ENCODE measurements at places on chromosomes 1 and 21.
A peak's percentile ranks its signal among the peaks of the same experiment; 100 is the strongest.

- DNase-seq: no peak
These were observed 66.3 kb downstream of the SLC27A3 start for GRCh38 chr1:153841463-153841994.

- peak; percentile 60 for DNase-seq
These were observed 22.7 kb downstream of the UTP25 start for GRCh38 chr1:209850342-209850979.

- DNase-seq: no peak
These were observed 642 bp downstream of the HCRTR1 start for GRCh38 chr1:31617916-31618746.

DNA sequence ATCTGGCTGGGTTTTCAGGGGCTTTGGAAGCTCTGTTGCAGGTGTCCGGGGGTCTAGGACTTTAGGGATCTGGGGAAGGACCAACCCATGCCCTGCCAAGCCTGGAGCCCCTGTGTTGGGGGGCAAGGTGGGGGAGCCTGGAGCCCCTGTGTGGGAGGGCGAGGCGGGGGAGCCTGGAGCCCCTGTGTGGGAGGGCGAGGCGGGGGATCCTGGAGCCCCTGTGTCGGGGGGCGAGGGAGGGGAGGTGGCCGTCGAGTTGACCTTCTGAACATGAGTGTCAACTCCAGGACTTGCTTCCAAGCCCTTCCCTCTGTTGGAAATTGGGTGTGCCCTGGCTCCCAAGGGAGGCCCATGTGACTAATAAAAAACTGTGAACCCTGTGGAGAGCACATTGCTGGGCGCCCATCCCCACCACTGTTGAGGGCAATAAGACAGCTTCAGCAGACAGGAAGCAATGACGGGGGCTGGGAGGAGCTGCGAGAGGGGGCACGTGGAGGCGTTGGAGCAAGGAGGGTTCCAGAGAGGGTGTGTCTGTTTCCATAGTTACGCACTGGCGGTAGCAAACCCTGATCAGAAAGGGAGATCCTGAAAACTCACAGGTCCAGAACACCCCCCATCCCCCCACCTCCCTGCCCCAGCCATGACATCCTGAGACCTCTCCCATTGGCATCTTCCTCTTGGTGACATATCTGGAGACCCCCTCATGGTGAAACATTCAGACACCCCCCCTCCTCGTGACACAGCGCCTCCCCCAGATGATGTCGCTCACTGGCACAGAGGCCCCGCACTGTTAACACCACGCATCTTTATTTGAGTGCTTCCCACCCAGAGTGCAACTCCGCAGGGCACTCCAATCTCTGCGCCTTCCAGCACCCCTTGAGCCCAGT lies 8.4 kb downstream of the MYBPH start:
- DNase-seq: no peak

DNA sequence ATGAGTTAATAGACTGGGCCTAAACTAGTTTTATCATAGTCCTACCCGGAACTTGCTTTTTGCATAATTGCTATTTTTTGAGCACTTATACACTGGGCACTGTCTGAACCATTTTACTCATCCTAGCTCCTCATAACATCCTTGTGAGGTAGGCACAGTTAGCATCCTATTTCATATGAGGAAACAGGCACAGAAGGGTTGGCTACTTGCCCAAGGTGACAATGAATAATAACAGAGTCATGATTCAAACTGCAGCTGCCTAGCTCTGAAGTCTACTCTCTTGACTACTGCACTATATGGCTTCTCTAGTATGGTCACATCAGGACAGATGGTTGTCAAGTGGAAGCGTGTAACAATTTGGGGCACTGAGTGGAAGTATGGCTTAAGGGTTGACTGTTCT lies 18.2 kb upstream of the RC3H1 start:
- DNase-seq: peak; percentile 20

GRCh38 chr1:224539971-224540370 lies 76.1 kb upstream of the CNIH3 start:
- no peak for DNase-seq

- DNase-seq: no peak
These were observed 372.1 kb upstream of the VAMP3 start for GRCh38 chr1:7398982-7399381.

- no peak for DNase-seq
These were observed 70.6 kb upstream of the NFIA start for GRCh38 chr1:61011561-61012263.

GRCh38 chr1:202365092-202365815 lies 16.8 kb downstream of the PPP1R12B start:
- DNase-seq: no peak

DNA sequence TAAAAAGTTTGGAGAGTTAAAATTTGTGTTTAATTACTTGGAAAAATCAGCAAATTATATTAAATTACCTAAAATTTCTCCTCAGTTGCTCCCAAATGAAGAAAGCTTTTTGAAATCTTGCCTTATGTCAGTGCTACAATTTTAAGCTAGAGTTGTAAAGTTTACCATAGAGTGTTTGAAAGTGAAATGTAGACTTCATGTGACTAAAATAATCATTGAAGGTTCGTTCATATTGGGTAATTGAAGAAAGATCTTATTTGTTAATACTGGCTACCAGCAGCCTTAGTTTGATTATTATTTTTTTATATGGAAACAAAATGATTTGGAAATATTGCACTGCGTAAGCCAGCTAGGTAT lies 4.4 kb downstream of the DYRK1A start:
- no peak for DNase-seq

- DNase-seq: no peak
These were observed 251.8 kb upstream of the IRF2BP2 start for GRCh38 chr1:234861761-234862160.

GRCh38 chr1:22288593-22289241 lies 145.8 kb upstream of the WNT4 start:
- no peak for DNase-seq

- DNase-seq: no peak
These were observed 82.7 kb upstream of the KCTD3 start for GRCh38 chr1:215484171-215484939.

GRCh38 chr1:151282883-151283725 lies 1.0 kb downstream of the ZNF687 start:
- no peak for DNase-seq

GRCh38 chr1:3460672-3461131 lies 6.2 kb downstream of the ARHGEF16 start:
- DNase-seq: no peak

GRCh38 chr1:14517841-14518180 lies 80.7 kb upstream of the KAZN start:
- no peak for DNase-seq

DNA sequence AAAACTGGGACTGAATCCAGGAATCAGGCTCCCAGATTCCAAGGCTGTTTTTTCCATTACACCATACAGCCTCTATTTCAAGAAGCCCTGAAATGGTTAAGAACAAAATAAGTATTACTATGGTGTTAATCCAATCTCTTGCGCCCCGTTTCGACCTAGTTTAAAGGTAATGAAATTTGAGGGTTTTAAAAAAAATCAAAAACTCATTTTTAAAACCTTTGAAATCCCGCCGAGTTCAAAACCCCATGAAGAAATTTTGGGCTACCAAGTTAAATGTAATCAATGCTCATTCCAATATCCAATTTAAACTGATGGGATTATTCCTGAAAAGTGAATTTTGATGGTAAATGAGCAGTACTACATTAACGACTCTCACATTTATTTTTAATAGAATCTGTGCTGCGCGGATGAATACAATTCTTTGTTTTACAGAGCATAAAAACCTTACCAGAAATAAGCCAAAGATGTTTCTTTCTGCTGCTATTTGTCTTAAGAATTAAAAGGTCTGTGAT lies 767 bp upstream of the EGLN1 start:
- no peak for DNase-seq

DNA sequence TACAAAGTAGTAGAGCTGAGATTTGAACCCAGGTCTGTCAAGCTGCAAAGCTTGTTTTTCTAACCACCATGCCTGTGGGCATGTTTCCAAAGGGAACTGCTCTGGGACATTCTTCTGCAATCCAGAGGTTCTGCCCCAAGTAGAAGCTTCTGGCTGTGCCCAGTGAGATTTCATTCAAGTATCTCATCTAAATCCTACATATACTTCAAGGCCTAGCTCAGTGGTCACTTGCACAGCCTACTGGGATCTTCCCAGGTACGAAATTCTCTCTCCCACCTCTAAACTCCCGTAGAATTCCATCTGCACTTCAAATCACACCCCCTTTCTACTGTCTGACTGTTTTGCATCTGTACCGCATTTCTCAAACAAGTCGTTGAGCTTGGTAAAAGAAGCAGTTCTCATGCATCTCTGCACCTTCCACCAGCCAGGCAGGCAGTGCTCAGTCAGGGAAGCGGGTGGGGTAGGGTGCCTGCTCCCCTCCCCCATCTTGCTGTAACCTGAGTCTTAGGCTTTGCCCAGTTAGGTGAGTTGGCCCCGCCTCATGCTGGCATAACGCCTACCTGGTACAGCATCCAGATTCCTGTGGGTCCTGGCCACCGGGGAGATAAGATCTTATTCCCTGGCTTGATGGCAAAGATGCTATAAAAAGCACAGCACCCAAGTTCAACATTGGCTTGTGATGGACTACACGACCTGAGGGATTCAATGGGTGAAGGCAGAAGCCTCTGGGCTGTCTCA lies 13.5 kb downstream of the SLC9A1 start:
- DNase-seq: no peak

GRCh38 chr1:55445416-55445815 lies 230.3 kb upstream of the USP24 start:
- DNase-seq: no peak

GRCh38 chr1:84155517-84155916 lies 11.4 kb downstream of the PRKACB start:
- DNase-seq: no peak

DNA sequence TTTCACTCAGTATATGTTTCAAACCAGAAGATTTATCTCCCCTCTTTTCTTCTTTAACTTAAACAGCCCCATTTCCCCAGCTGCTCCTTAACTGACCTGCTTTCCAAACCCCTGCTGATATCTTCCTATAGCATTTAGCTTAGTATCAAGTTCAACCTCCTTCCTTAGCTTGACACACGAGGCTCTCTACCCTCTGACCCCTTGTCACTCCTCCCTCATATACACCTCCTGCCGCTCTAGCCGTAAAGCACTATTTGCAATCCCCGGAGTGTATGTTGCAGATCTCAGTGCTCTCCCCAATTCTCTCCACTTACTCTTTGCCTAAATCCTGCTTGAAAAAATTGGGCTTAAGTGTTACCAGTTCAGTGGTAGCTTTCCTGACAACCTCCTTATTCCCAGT lies 13.7 kb upstream of the AKR1A1 start:
- no peak for DNase-seq

DNA sequence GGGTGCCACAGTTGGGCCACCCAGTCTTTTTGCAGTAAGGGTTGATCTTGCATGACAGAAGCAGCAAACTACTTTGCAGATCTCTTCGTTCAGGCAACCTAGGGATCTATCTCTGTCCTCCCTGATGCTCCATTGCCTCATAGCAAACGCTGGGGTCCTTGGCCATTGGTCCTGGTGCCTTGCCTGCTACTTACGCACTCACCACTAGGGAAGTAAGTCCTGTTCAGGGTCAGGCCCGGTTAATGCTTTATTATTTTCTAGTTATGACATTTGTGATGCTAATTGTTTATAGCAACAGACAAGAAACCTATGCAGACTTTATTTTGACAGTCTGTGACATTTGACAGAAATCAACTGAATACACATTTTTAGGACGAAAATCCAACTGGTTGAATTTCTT lies 326.5 kb upstream of the FMN2 start:
- no peak for DNase-seq

GRCh38 chr1:3678361-3679097 lies 26.2 kb downstream of the TP73 start:
- DNase-seq: no peak

GRCh38 chr1:54507033-54507870 lies 40.8 kb upstream of the ACOT11 start:
- DNase-seq: no peak

- DNase-seq: no peak
These were observed 37.6 kb upstream of the LMO4 start for GRCh38 chr1:87291107-87291506.

DNA sequence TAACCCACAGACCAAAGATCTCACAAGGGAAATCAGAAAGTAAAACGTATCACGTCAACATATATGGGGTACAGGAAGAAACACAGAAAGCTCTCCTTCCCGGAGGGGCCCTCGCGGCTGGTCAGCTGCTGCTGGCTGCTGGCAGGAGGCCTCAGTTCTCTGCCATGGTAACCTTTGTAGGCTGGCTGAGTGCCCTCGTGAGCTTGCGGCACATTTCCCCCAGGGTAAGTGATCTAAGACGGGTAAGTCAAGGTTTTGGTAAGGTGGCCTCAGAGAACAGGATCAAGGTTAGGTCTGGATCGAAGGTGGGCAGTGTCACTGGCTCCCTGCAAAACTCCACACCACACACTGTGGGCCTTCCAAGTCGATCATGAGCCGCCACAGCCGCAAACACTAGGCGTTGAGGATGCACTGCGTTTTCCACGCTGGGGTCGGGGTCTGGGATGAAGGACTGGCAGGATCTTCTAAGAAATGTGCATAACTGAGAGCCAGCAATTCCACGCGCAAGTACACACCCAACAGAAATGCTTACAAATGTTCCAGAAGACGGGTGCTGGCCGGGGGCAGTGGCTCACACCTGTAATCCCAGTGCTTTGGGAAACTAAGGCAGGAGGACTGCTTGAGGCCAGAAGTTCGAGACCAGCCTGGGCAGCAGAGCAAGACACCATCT lies 33.9 kb downstream of the WDR4 start:
- DNase-seq: no peak

DNA sequence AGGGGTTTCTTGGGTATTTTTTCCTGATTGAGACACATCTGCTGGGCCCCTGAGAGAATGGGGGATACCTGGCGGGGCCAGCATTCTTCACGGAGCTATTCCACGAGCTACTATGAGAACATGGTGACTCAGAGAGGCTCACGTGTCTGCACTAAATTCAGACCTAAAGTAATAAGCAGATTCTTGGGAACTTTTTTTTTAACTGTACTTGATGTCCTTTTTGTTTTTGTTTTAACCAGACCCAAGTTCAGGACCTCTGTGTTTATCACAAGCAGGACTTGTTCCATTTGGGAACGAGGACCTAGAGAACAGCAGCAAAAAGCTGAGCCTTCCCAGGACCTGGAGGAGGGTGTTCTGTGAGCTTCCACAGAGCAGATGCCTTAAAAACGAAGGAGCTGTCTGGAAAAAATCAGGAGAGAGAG lies 44.0 kb downstream of the EVA1C start:
- no peak for DNase-seq

DNA sequence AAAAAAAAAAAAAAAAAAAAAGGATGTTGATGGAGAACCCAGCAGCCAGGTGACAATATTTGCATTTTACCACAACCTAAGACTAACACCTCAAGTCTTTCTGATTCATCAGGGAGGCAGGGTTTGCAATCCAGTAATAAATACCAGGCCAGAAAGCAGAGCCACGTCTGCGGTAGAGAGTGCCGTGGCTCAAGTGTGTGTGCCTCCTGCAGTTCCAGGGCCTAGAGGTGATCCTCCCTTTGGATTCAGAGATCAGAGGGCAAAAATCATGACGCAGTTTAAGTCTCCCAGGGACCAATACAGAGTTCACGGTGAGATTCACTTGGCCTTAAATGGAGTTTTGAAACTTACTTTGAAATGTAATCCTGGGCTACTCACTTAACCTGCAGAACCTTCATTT lies 34.9 kb downstream of the TMCO4 start:
- DNase-seq: no peak

GRCh38 chr1:198776602-198777029 lies 137.8 kb downstream of the PTPRC start:
- no peak for DNase-seq

Measured in NCI-H2081 treated with DMSO at 0.1 percent for 48 hours (cell line).